Umbilical cord (tissue), 2 donors: ENCODE measurements at places on chromosomes 16 and 17. TPM values are rescaled to one million over a fixed set of nuclear protein-coding genes. Genes with fewer than 3 reads are reported as not detected.

GRCh38 chr17:50853015-50853615, 13.0 kb downstream of the TOB1 start:
- DNase-seq, result peak; percentile 47

DNA sequence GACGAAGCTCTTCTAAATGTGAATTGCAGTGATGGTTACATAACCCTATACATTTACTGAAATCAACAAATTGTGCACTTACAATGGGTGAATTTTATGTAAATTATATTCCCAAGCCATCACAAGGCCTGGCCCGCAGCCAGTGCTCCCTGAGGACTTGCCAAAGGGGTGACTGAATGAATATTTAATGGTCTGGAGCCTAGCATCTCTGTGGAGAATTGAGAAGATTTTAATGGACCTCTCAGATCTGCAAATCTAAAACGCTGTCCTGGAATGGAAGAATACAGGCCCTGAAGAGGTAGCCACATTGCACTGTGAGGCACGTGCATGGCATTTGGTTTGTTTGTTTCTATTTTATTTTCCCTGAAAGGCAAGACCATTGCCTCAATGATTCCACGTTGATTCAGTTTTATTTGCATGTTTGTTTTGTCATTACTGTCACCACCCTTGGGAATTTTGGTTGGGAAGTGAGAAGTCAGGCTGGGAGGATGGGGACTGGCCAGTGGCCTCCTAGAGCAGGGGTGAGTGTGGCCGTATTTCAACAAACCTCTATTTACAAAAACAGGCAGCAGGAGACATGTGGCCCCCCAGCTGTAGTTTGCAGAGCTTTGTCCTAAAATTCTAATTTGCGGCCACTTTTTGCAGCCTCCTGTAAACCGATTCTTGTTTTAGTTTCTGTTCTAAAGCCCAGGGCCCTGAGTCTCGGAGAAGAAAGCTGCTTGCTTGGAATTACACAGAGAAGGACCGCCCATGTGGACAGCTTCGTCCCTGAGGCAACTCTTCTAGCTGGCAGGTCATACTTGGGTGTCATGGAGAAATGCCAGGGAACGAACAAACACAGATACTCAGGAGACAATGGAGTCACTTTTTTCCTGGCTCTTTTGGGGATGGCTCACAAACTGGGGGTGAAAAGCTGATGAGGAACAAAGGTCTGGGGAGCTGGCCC, 40.5 kb upstream of the GCSH start:
- peak; percentile 8 for DNase-seq

GRCh38 chr16:4051591-4051990, 64.7 kb downstream of the ADCY9 start:
- no peak for DNase-seq

DNA sequence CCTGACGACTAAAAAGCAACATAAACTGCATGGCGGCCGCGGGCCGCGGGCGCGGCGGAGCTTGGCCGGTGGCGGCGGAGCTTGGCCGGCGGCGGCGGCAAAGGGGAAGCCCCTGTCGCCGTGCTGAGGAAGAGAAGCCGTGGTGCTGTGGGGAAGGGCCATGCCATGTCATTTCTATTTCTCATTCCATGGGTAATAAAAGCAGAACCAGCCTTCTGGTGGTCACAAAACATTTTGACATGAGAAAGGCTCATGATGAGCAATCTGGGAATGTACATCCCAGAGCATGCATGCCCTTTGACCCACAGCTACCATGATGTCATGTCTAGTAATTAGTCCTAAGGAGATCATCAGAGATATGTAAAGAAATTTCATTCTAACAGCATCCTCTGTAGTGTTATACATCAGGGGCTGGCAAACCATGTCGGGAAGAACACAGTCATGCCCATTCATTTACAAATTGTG, 23.9 kb upstream of the HEATR6 start:
- DNase-seq, result peak; percentile 57

- DNase-seq, result no peak
Observed at GRCh38 chr16:88807626-88808453, 3.9 kb downstream of the APRT start.

- DNase-seq, result peak; percentile 32
Observed at GRCh38 chr17:58232707-58233156, 5.7 kb upstream of the LPO start.

- DNase-seq, result no peak
Observed at GRCh38 chr16:3638916-3639644, 15.4 kb upstream of the DNASE1 start.

DNA sequence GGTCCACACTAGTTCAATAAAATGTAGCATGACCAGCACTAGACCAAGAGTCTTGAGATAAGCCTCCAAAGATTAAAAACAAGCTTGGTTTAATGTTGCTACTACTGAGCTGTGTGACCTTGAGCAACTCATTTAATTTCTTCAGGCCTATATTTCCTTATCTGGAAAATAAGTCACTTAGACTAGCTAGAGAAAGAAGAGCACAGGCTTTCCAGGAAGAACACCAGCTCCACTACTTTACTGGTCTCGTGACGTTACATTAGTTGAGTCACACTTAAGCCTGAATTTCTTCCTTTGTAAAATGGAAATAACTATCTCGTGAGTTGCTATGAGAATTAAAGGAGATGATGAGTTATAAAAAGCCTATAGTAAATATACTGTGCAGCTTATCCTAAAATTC, 5.4 kb downstream of the HELZ start:
- DNase-seq, result peak; percentile 65

DNA sequence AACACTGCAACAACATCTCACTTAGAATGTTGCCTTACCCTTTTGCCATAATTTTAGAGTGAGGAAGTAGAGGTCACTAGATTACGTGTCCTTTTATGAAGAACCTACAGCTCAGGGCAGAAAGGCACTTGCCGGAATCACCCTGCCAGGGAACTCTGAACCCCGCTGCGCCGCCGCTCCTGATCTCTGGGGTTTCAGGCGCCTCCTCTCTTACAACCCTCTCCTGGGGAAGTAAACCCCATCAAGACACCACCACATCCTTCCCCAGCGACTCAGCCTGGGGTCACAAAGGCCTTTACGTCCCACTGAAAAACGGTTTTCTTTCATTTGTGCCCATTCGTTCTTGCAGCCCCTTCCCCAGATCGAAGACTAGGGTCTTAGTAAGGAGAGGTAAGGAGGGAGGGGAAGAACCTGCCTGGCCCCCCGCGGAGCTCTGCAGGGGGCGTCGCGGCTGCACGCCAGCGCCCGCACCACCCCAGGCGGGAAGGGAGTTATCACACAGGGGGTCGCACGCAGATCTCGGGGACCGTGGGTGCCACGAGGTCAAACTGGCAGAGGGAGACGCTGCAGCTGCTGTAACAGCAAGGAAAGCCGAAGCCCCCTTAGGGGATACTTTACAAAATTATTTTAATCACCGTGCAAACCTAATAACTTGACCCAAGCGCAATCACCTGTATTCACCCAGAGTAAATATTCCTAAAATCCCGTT, 1.0 kb upstream of the HLF start:
- no peak for DNase-seq

- DNase-seq, result no peak
Observed at GRCh38 chr16:54577651-54578128, 291.1 kb upstream of the IRX3 start.

- no peak for DNase-seq
Observed at GRCh38 chr16:57304169-57305061, 19.9 kb upstream of the PLLP start.

DNA sequence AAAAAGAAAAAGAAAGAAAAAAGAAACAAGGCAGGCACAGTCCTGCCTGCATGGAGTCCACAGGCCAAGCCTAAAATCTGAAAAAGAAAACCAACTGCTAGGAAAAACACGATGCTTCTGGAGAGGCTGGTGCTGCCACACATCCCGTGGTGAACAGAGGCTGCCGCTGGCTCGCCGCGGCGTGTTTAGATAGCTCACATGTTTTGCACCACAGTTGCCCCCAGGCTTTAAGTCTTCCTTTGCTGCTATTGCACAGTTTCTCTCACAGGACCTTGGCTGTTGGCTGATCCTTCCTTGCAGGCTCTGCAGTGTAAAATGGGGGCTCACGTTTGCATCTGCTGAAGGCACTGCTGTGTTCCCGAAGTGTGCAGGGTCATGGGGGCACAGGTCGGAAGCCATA, 8.6 kb downstream of the SLC6A4 start:
- no peak for DNase-seq

GRCh38 chr16:50021544-50021943, 3.5 kb upstream of the CNEP1R1 start:
- no peak for DNase-seq

GRCh38 chr17:74190154-74190553, 13.3 kb upstream of the RPL38 start:
- DNase-seq, result peak; percentile 49

DNA sequence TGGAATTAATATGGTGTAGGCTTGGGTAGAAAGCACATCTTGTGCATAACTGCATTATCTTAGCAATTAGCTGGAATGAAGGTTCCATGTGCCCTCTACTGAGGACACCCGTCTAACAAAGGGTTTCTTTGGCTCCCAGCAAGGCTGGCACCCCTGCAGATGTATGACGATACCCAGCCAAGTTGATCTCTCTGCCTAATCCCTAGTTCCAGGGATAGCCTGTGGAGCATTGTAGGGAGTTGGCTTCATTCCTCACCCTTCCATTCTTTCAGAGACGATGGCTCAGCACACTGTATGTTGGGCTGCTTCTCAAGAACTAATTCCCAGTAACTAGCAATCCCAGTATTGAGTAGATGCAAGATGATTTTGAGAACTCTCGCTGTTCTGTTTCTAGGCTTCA, 182.5 kb downstream of the SNX29 start:
- no peak for DNase-seq

DNA sequence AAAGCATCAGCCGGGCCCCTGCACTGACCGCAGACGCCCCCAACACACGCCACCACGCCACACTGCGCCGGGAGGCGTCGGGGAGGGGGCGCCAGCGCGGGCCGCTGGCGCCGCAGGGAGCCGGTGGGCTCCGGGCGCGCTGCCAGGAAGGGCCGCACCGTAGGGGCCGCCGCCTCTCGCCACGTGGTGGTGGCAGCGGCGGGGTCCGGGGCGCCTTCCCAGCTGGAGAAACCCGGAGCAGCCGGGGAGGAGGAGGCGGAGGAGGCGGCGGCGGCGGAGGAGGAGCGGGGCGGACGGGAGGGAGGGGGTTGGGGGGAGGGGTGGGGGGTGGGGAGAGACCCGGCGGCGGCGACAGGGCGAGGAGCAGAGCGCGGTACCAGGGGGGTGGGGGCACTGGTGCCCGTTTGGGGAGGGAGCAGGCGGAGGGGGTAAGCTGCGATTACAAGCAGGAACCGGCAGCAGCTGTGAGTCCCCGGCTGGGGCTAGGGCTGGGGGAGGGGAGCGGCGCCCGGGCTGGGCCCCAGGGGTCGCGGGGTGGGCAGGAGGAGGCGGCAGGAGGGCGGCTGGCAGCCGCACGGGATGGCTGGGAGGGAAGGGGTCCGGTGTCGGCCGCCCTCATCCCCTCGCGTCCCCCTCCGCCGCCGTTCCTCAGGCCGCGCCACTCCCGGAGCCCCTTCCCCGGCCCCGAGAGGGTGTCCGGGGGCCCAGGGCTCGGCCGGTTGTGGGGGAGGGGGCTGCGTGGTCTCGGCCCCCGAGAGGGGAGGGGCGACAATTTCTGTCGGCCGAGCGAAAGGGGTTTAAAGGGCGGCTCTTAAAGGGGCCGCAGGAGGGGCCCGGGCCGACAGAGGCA, at the start of gene TBKBP1:
TSS of gene TBKBP1 (plus strand) at position 431 of the 850 bp plus-strand sequence. CDS start 1,952 bp downstream, outside the sequence.
- peak; percentile 88 for DNase-seq

Gene LYRM9
- total RNA-seq, result 24.8 TPM

Gene ENPP7
- 0.48 TPM for total RNA-seq

Gene CA10
- 0.24 TPM for total RNA-seq

Gene SCPEP1
- total RNA-seq, result 10.6 TPM

Gene HOXB7
- total RNA-seq, result 0.96 TPM

Gene CACNG5
- not detected for total RNA-seq

Gene ADAMTS18
- 6.3 TPM for total RNA-seq

Gene RPH3AL
- 46.5 TPM for total RNA-seq

Gene C16orf89
- total RNA-seq, result not detected

Gene CDC27
- 91.5 TPM for total RNA-seq
